ENCODE measurements at places on chromosomes 5 and 9.

DNA sequence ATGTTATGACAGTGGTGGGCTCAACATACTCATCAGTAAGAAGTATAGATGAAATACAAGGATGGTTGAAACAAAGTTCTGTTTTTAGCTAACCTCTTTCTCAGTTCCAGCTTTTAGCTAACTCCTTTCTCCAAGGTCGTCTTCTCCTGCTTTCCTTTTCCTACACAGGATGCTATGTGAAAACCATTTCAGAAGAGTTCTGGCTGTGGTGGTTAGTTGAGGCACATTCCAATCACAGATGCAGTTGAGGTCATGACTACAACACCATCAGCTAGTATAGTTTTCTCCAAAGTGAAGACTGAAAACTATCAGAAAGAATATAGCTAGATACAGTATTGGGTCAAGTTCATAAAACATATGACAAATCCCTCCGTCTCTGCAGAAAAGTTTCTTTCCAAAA is 477.7 kb upstream of the C9orf72 start:
- DNase-seq: no peak

DNA sequence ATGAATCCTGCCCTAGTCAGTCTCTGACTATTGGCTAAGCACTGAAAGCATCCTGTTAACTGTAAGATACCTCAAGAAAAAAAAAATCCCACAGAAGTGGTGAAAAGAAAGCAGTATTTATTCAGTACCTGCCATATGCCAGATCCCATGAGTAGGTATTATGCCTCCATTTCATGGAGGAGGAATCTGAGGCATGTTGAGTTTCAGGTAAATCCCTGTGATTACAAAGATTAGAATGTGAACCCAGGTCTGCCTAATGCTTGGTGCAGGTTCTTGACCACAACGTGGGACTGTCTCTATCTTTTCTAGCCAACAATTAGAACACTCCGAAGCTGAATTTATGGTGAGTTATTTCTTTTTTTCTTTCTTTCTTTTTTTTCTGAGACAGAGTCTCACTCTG is 30.9 kb downstream of the SH3RF2 start:
- DNase-seq: no peak

DNA sequence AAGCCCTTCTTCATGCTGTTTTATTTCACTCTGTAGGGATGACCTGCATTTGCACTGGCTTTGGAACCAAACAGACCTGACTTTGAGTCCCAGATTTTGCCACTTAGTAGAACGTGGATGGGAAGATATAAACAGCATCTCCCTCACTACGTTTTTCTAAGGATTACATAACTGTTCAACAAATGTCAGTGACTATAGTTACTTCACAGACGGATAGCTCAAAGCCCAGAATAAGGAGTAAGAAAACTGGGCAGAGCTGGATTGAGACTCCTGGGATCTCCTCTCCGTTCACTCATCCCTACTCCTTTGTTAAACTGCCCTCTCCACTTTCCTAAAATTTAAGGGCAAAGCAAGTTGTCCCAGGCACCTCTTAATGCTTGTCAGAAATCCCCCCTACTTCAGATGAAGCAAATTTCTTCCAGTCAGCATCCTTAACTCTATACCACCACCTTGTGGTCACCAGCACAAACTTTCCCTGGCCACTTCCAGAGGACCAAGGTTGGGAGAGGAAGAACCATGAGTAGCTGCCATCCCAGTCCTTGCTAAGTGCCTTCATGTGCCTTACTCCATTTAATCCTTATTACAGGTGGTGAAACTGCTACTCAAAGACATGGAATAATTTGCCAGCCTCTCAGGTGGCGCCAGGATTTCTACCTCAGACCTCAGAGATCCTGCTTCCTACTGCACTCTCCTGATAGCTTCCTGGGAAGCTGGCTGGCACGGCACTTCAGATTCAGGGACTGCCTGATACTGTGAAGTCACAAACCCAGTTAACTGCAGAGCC is 38.4 kb downstream of the EGR1 start:
- no peak for DNase-seq

DNA sequence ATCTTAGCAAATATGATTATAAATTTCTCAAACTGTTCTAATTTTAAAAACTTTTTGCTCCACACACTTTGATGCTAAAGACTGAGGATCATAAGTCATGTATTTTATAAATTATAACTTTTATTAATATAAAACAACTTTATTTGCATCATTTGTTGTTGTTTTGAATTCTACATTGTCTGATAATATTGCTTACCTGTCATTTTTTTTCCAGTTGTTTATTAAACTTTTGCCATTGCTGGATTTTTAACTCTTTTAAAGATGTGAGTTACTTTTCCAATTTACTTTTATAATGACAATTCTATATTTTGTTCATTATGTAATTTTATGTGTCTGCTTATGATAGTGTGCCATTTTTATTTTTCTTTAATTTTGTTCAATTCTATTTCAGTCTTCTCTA is 2071.2 kb upstream of the C9orf72 start:
- DNase-seq: no peak

DNA sequence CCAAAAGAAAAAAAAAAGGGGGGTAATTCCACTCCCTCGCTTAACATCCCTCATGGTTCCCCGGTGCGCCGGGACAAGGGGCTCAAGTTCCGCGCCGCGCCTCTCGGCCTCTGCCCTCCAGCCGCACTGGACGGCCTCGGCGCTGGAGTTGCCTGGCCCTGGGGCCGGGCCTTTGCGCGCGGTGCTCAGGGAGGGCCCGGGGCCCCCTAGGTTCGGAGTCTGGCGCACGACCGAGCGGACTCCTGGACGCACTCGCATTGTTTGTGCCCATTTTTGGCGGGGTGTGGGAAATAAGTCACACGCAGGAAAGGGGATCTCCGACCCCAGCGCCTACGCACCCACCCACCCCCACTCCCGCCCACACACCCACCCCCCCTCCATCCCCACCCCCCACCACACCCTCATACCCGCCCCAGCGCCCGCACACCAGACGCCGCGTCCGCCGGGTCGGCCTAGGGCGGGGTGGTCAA is 381 bp downstream of the MED22 start:
- no peak for DNase-seq

GRCh38 chr5:123671042-123671441 is 159.1 kb downstream of the CSNK1G3 start:
- no peak for DNase-seq

- DNase-seq: no peak
Measured at GRCh38 chr5:76152700-76153099, 69.5 kb downstream of the SV2C start.

DNA sequence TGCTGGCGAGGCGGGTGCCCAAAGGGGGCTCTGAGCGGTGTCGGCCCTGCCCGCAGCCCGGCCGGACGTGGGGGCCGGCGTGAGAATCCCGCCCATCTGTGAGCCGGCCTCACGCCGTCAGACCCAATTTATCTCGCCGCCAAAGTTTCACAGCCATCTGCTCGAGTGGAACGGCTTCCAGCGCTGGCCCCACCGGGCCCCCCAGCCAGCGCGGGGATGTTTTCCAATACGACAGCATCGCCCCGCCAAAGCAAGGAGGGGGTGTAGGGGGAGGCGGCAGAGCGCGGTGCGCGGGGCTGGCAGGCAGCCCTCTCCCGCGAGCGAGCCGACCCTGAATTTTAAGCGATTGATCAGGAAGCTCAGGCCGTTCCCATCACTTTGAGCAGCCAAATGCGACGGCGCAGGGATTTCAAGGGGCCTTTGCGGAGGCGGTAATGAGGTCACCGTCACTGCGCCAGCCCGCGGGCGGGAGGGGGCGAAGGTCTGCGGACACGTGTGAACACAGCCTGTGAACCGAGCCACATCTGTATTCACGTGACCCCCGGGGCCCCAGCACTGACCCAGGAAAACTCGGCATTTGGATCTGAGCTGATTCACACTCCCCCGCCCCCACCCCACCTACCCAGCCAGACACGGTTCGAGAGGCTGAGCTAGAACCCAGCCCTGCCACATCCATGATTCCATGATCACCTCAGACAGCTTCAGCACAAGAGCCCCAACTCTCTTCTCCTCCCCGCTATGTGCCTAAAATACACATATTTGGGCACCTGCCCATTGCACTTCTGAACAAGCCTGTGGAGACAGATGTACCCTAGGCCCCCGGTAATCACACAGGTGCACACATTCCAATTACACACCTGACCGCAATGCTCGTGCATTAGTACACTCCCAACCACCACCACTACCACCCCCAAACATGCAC is 47.8 kb upstream of the PSD2 start:
- DNase-seq: no peak
